ENCODE measurements at places on chromosomes 7 and 10.

GRCh38 chr7:44376429-44377133, 51.2 kb upstream of the CAMK2B start:
- no peak for DNase-seq

- peak; percentile 13 for DNase-seq
Observed at GRCh38 chr7:94907811-94908322, 473 bp downstream of the PPP1R9A start.

- no peak for DNase-seq
Observed at GRCh38 chr7:118473271-118473670, 248.8 kb downstream of the ANKRD7 start.

DNA sequence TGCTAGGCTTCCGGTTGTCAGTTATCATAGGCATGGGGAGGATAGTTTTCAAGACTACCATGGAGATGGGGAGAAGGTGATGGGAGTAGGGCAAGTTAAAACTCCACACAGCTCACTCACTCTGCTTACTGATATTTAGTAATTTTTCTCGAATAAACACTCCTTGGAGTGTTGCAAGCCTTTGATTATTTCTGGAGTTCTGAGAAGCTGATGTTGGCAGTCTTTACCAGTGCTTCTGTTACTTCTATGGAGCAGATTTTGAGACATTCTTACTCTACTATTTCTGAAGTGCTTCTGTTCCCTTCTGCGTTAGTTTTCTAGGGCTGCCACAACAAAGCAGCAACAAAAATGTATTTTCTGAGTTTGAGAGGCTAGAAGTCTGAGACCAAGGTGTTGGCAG, 104.4 kb downstream of the CH25H start:
- no peak for DNase-seq

DNA sequence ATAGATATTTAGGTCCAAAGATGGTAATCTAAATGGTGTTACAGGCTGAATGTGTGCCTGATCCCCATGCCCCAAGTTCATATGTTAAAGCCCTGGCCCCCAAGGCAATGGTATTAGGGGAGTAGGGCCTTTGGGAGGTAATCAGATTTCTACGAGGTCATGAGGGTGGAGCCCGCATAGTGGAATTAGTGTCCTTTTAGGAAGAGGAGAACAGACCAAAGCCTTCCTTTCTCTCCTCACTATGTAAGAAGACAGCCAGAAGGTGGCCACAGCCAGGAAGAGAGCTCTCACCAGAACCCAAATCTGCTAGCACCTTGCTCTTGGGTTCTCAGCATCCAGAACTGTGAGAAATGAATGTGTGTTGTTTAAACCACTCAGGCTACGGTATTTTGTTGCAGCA, 15.2 kb downstream of the ERVW-1 start:
- no peak for DNase-seq
